Stimulated activated CD8-positive, alpha-beta memory T cell treated with anti-CD3 and anti-CD28 coated beads, Interleukin-7, amount 100 ng/mL, for 1 hour (primary cell): ENCODE measurements at places on chromosomes 6 and 20.

- no peak for DNase-seq
Observed at GRCh38 chr20:7703551-7703961, 236.7 kb downstream of the HAO1 start.

GRCh38 chr20:23163562-23163961 lies 77.4 kb upstream of the CD93 start:
- DNase-seq = no peak

GRCh38 chr20:41958391-41958790 lies 340.2 kb upstream of the CHD6 start:
- DNase-seq = no peak

GRCh38 chr6:37619641-37620040 lies 78.0 kb downstream of the MDGA1 start:
- DNase-seq = no peak

DNA sequence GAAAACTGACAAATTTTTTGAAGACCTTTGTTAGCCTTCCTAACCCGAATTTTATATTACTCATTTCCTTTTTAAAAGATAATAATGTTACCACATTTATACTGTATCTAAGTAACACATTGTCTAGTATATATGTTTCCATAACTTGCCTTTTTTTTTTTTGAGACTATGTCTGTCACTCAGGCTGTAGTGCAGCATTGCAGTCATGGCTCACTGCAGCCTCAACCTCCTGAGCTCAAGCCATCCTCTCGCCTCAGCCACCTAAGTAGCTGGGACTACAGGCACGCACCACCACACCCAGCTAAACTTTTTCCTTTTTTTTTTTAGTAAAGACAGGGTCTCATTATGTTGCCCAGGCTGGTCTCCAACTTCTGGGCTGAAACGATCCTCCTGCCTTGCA lies 18.6 kb downstream of the ZNFX1 start:
- no peak for DNase-seq

GRCh38 chr6:7145885-7146828 lies 38.4 kb downstream of the RREB1 start:
- DNase-seq = no peak

DNA sequence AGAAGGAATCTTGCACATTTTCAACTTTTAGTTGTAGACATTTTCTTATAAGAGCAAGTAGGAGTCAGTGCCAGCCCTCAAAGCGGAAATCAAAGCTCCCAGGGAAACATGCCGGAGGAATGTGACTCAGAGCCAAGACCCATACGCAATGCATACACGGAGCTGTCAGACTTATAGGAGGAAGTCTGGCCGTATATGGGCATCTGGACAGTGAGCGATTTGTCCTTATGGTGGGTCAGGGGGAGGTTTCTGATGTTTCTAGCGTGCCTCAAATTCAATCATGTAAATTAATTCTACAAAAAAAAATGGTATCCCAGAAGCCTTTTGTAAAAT lies 3.6 kb upstream of the CCN2 start:
- DNase-seq = no peak

DNA sequence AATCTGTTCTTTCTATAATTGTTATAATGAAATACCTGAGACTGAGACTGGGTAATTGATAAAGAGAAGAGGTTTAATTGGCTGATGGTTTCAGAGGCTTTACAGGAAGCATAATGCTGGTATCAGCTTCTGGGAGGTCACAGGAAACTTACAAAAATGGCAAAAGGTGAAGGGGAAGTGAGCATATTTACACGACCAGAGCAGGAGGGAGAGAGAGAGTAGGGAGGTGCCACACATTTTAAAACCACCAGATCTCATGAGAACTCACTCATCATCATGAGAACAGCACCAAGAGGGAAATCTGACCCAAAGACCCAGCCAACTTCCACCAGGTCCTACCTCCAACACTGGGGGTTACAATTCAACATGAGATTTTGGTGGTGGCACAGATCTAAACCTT lies 2.6 kb upstream of the SIRPB1 start:
- no peak for DNase-seq

DNA sequence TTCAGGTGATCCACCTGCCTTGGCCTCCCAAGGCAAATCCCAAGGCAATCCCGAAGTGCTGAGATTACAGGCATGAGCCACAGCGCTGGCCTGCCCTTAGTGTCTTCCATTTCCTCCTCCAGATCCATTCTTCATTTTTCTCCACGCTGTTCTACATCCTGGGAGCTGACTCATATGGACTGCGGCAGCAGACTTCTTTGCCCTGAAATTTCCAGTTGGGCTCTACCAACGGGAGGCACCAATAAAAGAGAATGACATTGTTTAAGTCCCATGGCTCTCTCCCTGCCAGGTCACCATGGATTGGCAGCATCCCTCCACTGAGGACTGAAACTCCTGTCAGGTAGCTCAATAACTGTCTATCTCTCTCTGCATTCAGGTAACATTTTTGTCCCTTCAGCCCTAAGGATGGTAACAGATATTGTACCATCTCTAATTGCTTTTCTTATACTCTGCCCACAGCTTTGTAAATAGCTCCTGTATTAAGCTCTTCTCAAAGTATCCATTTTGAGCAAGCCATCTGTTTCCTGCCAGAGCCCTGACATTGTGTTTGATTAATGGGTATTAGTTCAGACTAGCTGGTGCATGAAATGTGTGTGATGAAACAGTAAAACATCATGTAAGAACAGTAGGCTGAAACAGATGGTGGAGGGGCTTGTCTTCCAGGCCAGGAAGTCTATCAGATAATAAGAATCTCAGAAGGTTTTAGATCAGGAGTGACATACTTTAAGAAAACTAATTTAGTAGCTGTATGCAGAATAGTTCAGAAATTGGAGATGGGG lies 3.6 kb downstream of the TBCC start:
- no peak for DNase-seq

DNA sequence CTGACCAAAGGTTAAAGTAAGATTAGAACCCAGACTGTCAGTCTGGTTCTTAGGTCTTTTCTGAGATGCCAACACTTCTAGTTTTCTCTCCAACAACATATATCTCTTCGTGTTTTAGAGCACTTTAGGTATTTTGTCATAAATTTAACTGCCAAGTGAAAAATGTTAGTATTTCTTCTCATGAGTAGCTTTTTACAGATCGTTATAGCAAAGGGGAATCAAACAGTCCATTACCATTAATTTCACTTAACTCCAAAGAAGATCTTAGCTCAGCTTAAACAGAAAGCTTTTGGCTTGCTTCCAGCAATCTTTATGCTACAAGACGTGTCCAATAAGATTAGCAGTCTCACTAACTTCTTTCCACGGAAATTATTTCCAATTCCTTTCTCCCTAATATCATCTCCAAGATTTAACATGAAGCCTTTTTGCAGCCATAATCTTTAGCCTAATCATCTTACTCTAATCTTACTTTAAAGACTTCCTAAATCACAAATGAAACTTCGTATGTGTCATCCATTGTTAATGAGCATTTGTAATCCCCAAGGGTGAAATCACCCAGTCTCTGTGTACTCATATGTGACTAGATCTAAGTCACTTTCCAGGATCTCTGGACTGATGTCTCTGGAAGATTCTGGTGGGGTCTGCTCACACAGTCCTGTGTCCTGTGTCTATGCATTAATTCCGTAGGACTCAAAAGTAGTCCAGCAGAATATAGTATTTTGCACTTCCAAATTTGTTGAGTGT lies 38.7 kb downstream of the MOXD1 start:
- DNase-seq = no peak

GRCh38 chr6:14190191-14190928 lies 72.8 kb downstream of the CD83 start:
- DNase-seq = no peak

- no peak for DNase-seq
Observed at GRCh38 chr20:5567644-5568043, 182.6 kb upstream of the SHLD1 start.

GRCh38 chr20:8855315-8855714 lies 213.6 kb upstream of the PLCB4 start:
- no peak for DNase-seq

DNA sequence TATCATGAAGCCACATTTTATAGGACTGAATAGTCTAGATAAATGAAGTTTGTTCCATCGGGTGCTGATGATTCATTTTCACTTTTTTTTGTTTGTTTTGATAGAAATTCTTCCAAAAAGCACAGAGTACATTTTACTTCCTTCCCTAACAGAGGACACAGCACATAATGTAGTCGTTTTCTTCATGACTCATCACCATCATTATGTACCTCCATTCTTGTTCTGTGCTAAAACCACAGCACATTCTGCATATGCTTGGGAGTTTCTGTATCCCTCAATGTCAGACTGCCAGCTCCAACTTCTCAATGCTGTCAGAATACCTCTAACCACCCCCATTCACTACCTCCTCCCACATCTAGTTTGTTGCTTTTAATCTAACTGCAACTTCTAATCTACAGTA lies 1004.9 kb upstream of the ADGRB3 start:
- no peak for DNase-seq

DNA sequence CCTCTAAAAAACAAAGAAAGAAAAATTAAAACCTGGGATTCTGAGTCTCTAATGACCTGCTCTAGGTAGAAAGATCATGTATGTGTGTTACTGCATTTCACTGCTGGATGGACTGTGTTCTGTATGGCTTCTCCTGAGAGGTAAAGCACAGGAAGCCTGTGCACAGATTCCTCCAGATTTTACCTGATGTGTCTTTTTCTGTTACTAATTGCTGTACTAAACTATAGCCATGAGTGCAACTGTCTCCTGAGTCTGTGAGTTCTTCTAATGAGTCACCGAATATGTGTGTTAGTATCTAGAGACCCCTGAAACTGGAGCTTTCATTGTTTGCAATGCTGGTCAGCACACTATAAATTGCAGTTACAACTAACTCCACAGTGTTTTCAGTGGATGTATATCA lies 270.8 kb downstream of the CDKAL1 start:
- DNase-seq = no peak

DNA sequence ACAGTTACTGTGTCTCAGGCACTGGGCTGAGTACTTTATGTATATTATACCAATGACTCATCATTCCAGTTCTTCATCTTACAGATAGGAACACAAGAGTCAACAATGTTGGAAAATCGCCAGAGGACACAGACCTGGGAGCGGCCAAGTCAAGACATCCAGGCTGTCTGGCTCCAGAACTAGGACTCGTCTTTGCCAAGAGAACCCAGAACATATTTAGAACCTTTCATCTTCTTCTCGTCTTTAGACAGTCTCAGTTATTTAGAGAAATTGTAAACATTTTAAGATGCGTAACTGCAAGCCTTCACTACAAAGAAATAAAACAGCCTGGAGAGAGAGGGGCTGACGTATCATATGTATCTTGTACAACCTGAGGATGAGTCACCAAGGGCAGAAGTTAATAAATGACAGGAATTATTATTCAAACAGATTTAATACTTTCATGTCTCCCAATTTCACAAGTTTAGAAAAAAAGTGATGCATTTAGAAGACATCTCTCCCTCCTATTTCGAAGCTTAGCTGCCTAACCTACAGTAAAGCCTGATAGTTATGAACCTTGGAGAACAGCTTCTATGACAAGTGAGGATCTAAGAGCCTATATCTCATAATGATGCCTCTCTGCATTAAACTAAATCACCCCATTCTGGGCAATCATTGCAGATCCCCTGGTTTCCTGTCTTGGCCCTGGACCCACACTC lies 43.4 kb downstream of the SLC22A3 start:
- DNase-seq = no peak

DNA sequence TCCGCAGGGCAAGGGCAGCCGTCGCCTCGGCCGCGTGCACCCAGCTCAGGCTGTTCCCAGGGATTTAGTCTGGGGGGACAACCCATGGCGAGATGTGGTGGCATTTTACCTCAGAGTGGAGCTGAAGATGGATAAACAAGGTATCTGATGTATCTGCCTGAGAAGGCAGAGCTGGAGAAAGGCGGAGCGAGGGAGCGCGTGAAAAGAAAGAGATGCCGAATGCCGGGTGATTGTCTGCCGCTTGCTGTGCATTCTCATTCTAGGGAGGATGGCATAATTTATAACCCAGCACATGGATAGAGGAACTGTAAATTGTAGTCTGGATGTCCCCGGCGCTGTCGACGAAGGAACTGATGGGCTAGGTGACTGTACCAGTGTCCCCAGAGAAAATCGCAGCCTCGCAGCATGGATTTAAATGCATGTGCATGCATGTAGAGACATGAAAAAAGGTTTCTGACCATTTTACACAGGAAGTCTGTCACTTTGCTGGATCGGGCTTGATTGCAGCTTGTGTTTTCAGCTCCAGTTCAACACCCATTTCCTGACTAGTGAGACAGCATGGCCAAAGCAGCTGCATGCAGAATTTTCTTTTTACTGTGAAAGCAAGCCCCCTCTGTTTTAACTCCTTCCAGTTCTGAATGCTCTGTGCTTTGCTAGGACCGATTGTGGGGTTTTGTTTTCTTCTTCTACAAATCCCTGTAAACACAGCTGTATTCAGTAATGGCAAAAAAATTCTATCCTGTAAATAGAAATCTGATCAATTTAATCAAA lies 149.7 kb downstream of the PRL start:
- DNase-seq = no peak

GRCh38 chr20:10075606-10076005 lies 40.8 kb downstream of the ANKEF1 start:
- no peak for DNase-seq

DNA sequence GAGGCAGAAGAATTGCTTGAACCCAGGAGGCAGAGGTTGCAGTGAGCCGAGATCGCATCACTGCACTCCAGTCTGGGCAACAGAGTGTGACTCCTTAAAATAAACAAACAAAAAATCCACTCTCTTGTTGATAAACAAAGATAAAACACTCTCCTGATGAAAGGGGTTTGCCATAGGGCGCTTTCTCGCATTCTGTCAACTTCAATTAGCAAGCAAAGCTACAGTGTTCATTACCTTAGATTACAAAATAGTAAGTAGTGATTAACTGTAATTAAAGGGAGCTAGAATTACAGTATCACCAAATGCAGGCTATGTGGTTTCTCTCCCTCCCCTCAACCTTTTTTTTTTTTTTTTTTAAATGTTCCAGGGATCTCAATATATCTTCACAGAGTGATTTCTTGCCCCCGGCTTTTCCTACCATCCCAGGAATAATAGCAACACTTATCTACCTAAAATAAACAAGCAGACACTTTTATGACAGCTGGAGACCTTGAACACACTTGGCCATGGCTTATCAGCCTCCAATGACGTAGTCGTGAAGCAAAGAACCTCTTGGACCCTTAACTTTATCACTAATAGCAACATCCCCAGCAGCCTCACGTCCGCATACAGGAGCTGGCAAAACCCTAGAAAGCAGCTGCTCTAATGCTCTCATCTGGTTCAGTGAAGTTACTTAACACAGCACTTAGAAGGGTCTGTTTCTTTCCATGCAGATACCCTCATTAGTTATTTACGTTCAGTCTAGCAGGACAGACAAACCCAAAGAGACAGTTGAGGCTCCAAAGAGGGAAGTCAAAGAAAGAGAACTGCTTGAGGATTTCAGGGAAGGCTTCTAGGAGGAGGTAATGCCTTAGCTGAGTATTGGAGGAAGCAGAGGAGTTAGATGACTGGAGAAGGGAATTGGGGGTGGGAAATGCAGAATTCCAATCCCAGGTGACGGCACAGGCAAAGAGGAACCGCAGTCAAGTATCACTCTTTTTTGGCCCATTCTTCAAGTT lies 37.9 kb upstream of the NEDD9 start:
- no peak for DNase-seq
